ENCODE measurements at places on chromosomes 11 and 22.
A peak's percentile ranks its signal among the peaks of the same experiment; 100 is the strongest.

DNA sequence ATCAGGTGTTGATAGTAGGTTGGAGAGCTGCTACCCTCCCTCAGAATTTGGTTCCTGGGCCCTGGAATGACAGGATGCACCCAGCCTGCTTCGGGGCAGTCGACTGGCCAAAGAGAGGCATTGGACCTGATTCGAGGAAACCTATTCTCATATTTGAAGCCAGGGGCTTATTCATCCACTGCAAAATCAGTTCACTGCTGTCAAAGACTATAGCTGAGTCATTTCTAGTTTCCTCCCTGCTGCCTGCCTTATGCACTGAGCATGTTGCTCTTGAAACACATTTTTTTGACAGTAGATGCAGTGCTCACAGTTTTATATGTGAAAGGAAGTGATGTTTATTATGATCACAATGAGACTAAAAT lies 565.4 kb downstream of the ETS1 start:
- no peak for DNase-seq

DNA sequence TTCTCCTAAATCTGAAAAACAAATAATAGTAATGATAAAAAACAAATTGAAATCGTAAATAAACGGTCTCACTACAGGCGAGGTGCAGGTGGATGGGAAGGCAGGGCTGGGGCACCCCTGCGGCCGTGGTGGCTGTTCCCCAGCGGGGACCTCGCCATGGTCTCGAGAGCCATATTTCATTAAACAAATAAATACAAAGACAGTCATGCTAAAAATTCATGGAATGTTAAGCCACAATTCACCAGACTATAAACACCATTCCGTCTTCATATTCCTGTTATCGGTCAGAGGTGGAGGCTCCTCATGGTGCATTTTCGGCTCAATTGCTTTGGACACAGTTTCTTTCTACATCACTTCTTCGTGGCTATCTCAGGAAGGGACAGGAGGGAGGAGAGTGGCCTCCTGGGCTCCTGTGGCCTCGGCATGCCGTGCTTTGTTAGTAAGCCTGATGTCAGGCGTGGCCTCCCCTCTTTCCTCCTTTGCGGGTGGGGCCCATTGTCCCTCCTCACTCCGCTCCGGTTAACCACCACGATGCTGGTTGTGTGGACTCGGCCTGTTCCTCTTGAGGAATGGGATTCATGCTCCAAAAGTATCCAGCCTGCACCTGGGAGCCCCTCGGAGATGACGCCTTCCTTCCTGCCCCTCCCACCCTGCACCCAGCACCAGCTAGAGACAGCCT lies 16.1 kb upstream of the BRSK2 start:
- no peak for DNase-seq

GRCh38 chr11:80569832-80570231 lies 1129.0 kb upstream of the TENM4 start:
- no peak for DNase-seq

DNA sequence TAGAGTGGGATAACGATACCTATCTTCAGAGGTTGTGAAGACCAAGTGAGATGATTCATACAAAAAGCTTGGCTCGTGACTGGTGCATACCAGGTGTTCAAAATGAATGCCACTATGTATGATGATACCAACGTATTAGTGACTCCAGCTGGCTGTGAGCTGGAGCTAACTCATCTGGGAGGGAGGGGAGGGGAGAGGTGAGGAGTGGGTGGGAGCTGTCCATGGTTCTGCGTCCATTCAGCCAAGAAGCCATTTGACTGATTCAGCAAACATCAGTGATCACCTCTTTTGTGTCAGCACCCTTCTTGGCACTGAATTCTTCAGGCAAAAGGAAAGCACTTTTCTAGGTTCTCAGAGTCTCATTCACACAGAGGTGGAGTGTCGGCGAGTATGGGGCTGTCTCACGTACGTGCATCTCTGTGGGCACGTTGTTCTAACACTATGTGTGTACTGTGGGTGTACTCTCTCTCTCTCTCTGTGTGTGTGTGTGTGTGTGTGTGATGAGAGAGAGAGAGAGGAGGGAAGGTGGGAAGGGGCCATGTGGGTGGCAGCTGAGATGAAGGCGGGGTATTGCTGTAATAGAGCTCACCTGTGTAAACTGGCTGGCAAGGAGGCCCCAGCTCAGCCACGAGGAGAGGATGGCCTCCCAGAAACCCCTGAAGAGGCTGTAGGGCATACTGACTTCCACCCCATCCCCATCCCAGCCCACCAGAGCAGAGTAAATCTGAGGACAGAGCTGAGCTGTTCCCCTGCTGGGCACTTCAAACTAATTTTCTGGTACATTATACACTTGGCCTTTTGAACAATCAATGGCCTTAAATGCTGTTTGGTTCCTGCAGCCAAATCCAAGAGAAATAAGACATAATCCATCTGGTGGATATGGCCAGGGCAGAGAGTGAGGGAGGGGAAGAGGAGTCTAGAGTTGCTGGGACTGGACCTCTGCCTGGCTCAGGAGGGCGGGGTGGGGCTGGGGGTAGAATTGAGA lies 96.1 kb upstream of the THY1 start:
- DNase-seq = peak; percentile 29

DNA sequence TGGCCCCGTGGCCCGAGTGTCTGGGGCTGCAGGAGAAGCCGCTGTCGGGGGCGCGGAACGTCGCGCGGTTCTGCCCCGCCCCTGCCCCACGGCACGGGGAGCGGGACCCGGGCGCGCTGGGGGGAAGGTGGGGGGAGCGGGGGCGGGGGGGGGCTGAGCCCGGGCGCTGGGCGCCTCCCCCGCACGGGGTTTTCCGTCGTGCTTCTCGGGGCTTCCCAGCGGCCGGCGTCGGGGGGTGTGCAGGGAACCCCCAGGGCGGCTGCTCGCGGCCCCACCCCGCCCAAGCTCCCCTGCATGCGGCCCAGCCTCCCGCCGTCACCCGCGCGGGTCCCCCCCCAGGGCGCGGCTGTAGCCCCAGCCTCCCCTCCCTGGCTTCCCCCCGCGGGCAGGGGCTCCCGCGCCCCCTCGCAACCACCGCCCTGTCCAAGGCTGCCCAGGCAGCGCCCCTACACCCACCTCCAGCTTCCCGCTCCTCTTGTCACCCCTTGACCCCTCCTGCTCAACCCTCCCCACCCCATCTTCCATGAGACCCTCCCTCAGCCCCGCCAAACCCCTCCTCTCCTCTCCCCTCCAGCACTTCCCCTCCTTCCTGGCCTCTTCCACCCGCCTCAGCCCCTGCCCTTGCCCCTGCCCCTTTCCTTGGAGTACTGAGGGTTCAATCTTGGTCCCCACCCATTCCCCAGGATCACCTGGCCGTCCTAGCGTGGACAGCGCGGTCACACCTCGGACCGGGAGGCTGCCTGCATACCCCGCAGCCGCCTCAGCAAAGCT lies 1.7 kb downstream of the IL17REL start:
- DNase-seq = no peak

DNA sequence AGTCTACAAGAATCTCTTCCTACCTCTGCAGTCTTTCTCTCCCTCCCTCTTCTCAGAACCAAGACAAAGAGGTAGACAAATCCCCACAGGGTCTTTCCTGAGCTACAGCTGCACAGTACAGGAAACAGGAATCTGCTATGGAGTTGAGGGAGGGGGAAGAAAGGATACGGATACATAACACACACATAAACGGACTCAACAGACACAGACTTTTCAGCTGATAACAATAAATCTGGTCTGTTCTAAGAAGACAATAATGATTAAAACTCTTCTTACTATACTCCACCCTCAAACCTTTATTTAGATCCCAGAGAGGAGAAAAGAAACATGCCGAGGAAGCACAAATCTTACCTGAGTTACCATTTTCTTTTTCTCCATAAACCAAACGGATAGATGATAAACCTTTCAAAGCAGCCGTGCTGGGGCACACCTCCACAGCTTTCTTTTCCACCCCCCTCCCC lies 122.2 kb downstream of the APOL5 start:
- no peak for DNase-seq

GRCh38 chr11:124839128-124839971 lies 25.9 kb upstream of the ROBO3 start:
- no peak for DNase-seq

DNA sequence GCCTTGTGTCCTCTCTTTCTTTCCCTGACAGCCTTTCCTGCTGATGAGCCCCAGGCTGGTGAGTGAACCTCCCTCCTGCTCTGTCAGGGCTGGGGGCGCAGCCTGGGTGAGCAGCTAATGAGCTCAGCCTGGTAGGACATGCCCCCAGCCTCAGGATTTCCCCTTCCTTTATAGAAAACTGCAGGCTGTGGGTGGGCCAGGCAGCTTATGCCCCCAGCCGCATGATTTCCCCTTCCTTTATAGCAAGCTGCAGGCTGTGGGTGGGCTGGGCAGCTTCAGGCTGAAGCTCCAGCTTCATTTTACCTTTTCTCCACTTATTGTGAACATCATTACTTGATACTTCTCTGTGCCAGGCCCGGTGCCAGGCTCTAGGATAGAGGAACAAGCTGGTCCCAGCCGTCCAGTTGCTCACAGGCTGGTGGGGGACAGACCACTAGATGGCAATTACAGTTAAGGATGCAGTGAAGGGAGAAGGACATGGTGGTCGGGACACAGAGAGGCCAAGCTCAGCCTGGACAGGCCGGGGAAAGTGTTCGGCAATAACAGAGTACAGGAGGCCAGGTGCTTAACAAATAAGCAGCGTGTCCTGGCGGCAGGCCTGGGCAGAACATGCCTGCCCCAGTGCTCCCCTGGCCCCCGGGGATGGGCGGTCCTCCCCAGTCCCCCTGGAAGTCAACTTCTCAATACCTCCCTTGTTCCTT lies 5.3 kb downstream of the LGALS12 start:
- DNase-seq = no peak

GRCh38 chr22:50027639-50028537 lies 15.3 kb upstream of the IL17REL start:
- no peak for DNase-seq

DNA sequence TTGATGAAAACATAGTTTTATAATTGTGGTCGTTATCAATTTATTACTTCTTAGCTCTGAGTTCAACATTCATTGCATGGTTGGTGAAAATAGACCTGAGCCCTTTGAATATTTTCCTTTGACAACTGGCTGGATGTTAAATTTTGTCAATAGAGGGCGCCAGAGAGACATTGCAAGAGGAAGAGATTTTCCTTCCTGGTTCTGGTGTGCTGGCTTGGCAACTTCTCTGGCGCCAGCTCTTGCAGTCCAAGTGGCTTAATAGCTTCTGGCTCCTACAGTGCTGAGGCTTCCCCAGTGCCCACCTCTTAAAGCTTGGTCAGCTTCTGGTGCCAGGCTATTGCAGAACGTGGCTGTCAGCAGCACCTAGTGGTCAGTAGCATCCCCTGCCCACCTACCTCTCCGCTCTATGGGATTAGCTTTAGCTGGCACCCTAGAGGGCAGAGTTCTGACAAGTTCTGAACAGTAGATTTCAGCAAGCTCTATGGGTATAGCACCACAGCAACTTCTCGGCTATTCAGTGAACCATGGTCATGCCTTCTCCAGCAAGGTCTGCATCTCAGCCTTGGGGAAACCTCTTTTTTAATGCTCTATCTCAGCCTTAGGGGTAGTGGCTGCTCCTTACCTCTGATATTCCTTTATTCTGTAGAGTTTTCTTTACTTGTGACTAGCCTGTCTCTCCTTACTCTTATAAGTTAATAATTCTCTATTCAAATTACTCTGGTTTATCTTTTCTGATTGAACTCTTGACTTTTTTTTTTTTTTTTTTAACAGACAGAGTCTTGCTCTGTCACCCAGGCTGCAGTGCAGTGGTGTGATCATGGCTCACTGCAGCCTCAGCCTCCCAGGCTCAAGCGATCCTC lies 59.4 kb downstream of the ACER3 start:
- peak; percentile 49 for DNase-seq

DNA sequence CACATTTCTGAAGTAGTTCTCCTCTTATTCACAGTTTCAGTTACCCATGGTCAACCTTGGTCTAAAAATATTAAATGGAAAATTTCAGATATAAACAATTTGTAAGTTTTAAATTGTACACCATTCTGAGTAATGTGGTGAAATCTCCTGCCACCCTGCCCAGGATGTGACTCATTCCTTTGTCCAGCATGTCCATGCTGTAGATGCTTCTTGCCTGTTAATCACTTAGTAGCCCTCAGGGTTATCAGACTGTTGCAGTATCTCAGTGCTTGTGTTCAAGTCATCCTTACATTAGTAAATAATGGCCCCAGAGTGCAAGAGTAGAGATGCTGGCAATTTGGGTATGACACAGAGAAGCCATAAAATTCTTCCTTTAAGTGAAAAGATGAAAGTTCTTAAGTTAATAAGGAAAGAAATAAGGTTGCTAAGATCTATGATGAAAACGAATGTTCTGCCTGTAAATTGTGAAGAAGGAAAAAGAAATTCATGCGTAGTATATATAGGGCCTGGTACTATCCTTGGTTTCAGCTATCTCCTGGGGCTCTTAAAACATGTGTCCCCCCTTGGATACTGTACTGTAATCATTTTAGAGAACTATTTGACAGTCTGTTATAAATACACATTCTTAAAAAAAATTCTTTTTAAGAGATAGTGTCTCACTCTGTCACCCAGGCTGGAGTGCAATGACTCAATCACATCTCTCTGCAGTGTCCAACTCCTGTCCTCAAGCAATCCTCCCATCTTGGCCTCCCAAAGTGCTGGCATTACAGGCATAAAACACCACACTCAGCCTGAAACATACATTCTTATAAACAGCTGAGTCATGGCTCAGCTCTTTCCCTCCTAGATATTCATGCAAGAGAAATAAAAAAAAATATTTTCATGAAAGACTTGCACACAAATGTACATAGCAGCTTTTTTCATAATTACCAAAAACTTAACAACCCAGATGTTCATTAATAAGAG lies 31.3 kb downstream of the MTNR1B start:
- DNase-seq = no peak

- DNase-seq = no peak
These were observed 64.2 kb downstream of the NFAM1 start for GRCh38 chr22:42367980-42368378.

GRCh38 chr11:126145954-126146353 lies 65.5 kb downstream of the RPUSD4 start:
- DNase-seq = no peak

GRCh38 chr22:42642806-42643633 lies 2.6 kb upstream of the ATP5MGL start:
- no peak for DNase-seq

- DNase-seq = peak; percentile 63
These were observed 118.9 kb upstream of the PARVA start for GRCh38 chr11:12258451-12258850.

DNA sequence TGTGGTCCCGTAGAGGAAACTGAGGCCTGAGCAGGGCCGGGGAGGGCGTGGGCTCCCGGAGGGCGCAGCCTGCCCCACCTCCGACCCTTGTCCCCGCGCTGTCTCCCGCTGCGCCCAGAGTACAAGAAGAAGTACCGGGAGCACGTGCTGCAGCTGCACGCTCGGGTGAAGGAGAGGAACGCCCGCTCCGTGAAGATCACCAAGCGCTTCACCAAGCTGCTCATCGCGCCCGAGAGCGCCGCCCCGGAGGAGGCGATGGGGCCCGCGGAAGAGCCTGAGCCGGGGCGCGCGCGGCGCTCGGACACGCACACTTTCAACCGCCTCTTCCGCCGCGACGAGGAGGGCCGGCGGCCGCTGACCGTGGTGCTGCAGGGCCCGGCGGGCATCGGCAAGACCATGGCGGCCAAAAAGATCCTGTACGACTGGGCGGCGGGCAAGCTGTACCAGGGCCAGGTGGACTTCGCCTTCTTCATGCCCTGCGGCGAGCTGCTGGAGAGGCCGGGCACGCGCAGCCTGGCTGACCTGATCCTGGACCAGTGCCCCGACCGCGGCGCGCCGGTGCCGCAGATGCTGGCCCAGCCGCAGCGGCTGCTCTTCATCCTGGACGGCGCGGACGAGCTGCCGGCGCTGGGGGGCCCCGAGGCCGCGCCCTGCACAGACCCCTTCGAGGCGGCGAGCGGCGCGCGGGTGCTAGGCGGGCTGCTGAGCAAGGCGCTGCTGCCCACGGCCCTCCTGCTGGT lies 1.9 kb downstream of the NLRP6 start:
- no peak for DNase-seq

GRCh38 chr11:33128739-33129138 lies 32.5 kb downstream of the CSTF3 start:
- no peak for DNase-seq

Measured in HuH-7 (cell line).